ENCODE measurements at places on chromosomes 5 and 9. TPM values are rescaled to one million over a fixed set of nuclear protein-coding genes. Genes with fewer than 3 reads are reported as not detected.

DNA sequence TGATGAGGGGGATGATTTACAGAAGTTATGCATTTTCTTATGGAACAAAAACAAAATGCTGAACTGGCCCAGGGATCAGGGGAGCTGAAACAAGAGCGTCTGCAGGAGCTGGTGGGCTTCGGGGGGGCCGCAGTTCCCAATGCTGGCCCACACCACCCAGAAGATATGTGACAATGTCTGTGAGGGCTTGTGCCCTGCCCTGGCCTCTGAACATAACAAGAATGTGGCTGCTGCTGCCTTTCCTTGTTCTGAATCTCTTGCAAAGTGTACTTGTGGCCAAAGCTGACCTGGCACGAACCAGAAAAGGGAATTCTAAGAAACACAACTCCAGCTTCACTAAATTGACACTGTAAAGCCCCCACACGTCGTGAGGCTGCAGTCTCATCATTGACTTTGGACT, 66.7 kb downstream of the SEC61B start:
- DNase-seq = no peak

The ARL14EPL gene
- total RNA-seq = not detected

DNA sequence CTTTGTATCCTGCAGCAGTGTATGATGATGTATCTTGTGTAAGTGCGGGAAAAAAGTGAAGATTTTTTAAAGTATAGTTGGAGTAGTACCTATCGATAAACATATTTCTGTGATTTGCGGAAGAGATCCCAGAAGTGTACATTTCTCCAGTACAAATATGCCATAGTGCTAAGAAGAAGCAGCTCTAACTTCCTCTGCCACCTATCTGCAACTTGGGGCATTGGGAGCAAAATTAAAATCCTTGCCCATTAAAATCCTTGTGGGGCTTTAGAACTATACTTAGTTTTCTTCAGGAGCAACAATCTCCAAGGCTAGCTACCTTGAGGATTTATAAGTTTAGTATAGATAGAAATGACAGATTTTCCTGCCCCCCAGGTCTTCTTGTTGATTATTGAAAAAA, 123.7 kb downstream of the VCAN start:
- DNase-seq = no peak

- DNase-seq = peak; percentile 40
These were observed 32.2 kb upstream of the ANGPTL2 start for GRCh38 chr9:127154390-127155191.

The GCNT4 gene
- 0.25 TPM for total RNA-seq

The LCN12 gene
- total RNA-seq = 30.3 TPM

GRCh38 chr5:145180371-145180770, 654.8 kb downstream of the PRELID2 start:
- DNase-seq = no peak

- DNase-seq = no peak
These were observed 70.7 kb upstream of the GNE start for GRCh38 chr9:36328798-36329411.

DNA sequence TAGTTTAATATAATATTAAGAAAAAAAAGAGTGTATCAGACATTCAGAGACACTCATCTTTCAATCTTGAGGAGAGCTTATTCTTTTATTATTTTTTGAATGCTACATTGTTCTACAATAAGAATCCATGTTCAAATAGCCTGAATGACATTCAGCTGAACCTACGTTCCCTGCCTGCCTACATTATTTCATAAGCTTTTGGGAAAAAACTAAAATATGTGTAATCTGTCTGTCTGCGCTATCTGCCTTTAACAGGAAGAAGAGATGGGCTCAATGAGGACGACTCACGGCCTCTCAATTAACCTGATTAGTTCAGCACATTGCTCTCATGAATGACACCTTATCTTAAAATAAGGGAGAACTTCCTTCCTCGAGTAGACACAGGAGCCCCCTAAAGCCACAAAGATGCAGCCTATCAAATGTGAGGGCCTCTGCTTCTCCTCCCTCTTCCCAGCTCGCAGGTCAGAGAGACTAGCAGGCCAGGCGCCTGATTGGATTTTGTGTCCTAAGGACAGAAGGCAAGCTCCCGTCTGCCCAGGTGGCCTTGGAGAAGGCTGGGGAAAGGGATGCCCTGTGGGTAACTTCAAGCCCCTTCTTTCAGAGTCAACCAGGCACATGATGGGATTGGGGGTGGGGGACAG, 37.8 kb downstream of the EBF1 start:
- no peak for DNase-seq

The ST8SIA4 gene
- 1.7 TPM for total RNA-seq

GRCh38 chr9:36946653-36947052, 87.4 kb downstream of the PAX5 start:
- no peak for DNase-seq

DNA sequence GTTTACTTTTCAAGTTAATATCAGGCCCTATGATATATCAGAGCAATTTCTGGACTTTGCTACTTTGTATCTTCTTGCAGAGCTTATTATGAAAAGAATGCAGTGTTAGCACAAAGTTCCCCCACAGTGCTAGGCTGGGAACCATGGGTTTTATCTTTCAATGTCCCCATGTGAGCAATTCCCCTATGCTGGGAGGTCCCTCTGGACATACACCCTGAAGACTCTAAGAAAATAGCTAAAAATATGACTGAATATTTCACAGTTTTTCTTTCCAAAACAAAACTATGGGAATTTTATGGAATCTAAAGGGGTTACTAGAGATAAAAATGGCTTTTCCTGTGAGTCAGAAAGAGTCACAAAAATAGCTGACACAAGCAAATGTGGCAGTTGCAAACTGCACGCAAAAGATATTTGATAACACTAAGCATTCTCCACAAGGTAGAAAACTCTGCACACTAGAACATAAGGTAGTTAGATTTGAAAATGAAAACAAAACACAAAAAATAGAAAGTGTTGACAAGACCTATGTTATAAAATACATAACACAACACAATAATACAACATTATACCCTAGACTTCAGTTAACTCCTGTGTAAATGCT, 487.5 kb upstream of the GRIN3A start:
- DNase-seq = no peak

The TNC gene
- total RNA-seq = 2.9 TPM

GRCh38 chr5:170479484-170479883, 24.3 kb upstream of the KCNIP1 start:
- no peak for DNase-seq

The NMUR2 gene
- not detected for total RNA-seq

The AFAP1L1 gene
- 2.6 TPM for total RNA-seq

The NSA2 gene
- 21.0 TPM for total RNA-seq

Measured in left lobe of liver (tissue), 2 donors.